ENCODE measurements at places on chromosomes 6 and 20.

- DNase-seq = no peak
These were observed 206.8 kb downstream of the TINAG start for GRCh38 chr6:54515013-54515412.

DNA sequence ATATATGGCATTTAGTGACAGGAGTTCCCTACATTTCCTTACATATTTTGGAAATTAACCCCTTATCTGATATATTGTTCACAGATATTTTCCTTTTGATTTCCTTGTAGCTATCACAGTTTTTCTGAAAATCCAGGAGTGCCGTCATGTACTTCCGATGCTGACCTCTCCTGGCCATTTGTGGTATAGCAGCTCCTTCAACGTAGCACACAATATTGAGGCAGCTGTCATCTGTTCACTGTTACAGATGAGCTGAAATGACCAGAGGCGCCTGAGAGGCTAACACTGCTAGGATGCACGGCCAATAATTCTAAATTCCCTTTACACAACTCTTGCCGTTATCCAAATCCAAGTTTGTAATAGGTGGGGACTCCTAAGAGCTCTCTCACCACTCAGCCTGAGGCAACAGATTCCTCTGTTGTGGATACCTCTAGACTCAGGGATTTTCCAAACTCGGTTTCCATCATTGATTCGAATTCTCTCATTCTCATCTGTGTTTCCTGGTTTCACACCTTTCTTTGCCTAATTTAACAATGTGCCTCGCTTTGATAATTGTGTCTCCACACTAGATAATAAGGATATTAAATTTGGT, 53.0 kb downstream of the MMUT start:
- peak; percentile 31 for DNase-seq

GRCh38 chr6:70415660-70416059, 2.4 kb downstream of the FAM135A start:
- DNase-seq = no peak

DNA sequence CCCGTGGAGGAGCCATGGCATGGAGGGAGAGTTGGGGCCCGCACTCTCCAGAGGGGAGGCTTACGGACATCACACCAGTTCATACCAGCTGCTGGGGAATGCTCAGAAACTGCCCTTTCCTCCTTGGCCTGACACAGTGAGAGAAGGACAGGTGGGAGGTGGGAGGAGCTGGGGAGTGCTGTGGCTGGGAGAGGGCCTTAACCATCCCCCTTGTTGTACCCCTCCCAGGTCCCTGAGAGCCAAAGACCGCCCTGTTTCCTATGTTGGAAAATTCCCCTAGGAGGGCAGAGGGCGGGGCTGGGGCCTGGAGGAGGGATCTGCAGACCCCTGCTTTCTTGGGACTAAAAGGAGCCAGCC, 24.1 kb downstream of the FOXP4 start:
- no peak for DNase-seq

DNA sequence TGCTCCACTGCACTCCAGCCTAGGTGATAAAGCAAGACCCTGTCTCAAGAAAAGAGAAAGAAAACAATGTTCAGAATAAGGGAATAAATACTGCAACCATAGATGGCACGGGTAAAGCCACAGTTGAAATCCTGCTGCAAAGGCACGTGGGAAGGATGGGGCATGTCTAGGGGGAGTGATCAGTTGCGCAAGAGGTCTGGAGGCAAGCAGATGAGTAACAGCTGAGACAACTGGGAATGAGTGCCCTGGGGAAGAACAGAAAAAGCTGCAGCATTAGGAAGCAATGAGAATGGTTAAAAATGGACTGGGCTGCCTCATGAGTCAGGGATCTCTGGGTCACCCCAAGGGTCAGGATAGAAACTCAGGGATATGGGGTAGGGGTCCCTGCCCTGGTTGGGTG, 96.3 kb downstream of the GMPR start:
- no peak for DNase-seq

DNA sequence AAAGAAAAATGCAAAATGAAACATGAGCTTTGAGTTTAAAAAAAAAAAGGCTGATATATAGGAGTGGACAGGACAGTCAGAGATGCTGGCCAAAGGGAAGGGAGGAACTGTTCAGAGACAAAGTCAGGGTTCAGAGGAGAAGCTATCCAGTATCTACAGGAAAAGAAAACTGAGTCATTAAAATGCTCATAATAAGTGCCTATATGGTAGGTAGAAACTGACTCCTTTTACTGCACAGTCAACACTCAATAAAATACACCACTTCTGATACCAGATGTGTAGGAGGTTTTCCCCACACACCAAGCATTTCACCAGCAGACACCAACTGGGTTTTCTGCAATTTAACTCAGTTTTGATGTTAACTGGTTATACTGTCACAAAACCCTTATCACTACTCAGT, 32.9 kb downstream of the FRK start:
- no peak for DNase-seq

DNA sequence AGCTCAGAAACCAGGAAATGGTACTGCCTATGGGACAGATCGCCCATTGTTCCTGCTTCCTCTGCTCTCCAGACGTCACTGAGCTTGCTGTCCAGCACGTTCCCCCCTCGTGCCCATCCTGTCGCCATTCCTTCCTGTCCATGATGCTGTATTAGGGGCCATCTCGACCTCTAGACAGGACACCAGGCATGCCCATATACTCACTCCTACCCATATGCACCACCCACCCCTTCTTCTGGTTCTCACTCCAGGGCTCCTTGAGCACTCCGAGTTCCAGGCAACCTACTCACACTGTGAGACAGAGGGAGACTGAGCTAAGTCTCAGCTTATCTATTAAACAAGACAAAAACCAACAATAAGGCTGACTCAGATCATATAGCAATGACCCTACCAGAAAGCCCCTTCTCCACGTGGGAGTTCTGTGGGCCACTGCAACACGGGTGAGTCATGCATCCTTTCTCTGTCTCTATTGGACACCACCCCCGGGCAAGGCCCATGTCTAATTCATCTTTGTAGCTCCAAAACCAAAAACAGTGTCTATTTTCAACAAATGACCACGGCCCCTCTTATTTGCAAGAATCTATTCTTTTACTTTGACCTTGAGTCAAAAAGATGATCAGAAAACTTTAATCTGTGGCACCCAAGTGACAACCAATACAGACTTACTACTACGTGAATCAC, 65.7 kb downstream of the PSMG4 start:
- no peak for DNase-seq

GRCh38 chr6:46491628-46492547, 639 bp upstream of the RCAN2 start:
- DNase-seq = no peak

- DNase-seq = no peak
These were observed 35.7 kb upstream of the SLC22A1 start for GRCh38 chr6:160085713-160086505.

- no peak for DNase-seq
These were observed 36.5 kb downstream of the AKAP12 start for GRCh38 chr6:151276112-151276740.

GRCh38 chr6:159838020-159838744, 38.1 kb downstream of the PNLDC1 start:
- DNase-seq = no peak

- no peak for DNase-seq
These were observed 351.9 kb upstream of the PRND start for GRCh38 chr20:4369798-4370124.

GRCh38 chr20:19823216-19823615, 65.2 kb downstream of the RIN2 start:
- DNase-seq = no peak

DNA sequence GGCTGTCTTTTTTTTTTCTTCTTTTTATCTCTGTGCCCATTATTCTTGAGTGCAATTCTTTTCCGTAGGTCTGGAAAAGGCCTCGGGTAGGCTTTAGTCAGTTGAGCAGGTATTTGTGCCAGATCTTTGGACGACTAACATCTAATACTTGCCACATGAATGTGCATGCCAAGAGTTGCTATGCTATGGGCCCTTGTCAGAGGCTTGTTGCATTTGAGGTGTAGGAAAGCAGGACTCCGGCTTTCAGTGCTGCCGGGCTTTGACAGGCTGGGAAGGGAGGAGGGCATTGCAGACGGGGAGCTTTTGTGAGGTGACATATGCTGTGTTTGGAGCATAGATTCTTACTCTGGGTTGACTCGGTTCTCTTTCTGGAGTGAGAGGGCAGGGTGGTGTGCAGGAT, 10.2 kb downstream of the LRRC1 start:
- no peak for DNase-seq

GRCh38 chr6:33877982-33878535, 74.3 kb upstream of the MLN start:
- no peak for DNase-seq

DNA sequence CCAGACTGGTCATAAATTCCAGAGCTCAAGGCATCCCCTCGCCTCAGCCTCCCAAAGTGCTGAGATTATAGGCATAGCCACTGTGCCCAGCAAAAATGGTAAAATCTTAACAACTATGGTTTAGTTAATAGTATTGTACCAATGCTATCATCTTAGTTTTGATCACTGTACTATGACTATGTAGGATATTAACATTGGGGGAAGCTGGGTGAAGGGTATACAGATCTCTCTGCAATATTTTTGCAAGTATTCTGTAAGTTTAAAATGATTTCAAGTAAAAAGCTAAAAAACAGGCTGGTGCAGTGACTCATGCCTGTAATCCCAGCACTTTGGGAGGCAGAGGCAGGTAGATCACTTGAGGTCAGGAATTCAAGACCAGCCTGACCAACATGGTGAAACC, 7.8 kb downstream of the PIGU start:
- DNase-seq = no peak

- no peak for DNase-seq
These were observed 12.9 kb downstream of the MAPK13 start for GRCh38 chr6:36142971-36143838.
